Ureter (tissue), 1 donor: ENCODE measurements at places on chromosomes 5 and 9.

DNA sequence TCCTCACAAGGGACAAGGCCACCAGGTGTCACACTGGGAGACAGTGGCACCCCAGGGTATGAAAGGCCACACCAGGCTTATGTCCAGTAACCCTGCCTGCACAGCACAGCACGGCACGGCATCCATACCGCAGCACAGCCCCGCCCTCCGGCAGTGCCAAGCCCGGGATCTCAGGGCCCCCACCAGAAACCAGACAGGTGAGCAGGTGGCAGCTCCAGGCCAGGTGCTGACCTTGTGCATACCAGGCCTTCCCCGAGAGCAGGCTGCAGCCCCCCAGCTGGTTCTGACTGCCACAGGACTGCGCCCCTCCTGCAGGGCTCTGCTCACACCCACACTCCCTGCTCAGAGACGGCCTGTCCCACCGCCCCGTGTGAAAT lies 56.5 kb downstream of the ADAMTS2 start:
- DNase-seq: no peak

DNA sequence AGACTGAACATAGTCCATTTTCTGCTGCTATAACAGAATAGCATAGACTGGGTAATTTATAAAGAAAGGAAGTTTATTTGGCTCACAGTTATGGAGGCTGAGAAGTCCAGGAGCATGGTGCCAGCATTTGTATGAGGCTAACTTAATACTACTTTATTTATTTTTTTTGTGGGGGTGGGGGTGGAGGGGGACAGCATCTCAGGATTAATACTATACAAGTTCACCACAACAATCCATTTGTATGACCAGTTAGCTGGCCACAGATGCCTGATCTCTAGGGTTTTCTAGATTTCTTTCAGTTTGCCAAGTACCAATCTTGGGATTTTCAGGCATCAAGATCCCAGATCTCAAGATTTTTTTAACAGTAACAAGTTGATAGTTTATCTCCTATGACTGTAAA lies 20.3 kb downstream of the ANGPTL2 start:
- no peak for DNase-seq

- no peak for DNase-seq
Measured at GRCh38 chr9:114847492-114848417, 41.9 kb upstream of the TNFSF15 start.

DNA sequence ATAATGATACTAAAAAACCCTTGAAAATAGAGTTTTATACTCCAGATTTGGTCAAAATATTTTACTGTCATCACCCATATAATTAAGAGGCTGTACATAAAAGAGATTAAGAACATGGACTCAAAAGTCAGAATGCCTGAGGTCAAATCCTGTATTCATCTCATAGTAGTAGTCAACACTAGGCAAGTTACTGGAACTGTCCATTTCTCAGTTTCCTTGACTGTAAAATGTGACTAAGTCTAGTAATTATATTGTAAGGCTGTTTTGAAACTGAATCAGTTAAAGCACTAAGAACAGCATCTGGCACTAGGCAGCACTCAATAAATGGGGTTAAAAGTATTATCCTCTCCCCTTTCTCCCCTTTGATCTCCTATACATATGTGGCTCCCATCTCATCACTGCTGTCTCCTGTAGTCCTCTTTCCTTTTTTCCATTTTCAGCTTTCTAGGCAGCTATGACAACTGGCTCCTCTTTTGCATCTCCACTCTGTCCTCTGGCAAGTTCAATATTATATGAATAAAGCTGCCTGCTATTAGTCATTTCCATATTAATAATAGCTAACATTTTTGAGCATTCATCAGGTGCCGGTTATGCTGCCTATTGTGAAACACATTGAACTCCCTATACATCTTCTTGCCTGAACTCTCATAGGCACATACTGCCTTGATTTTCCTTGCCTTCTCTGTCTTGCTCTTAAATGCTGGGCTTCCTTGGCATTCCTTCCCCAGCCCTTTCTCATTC lies 185.8 kb upstream of the NREP start:
- DNase-seq: no peak

DNA sequence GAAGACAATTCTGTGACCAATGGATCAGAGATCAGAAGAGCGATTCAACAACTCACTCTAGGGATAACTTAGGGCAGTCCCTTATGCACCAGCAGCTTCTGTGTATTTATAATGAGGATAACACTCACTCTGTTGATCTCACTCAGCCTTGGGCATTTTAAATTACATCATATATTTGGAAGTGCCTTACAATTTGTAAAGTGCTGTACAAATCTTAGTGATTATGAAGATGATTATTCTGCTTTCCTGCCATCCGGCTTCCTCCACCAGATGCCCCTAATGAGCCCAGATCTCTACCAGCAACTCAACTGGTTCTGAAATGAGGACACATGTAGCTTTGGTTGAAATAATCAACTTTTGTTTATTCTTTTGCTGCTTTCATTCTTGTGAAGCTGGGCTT lies 105.3 kb downstream of the PCSK1 start:
- DNase-seq: no peak

DNA sequence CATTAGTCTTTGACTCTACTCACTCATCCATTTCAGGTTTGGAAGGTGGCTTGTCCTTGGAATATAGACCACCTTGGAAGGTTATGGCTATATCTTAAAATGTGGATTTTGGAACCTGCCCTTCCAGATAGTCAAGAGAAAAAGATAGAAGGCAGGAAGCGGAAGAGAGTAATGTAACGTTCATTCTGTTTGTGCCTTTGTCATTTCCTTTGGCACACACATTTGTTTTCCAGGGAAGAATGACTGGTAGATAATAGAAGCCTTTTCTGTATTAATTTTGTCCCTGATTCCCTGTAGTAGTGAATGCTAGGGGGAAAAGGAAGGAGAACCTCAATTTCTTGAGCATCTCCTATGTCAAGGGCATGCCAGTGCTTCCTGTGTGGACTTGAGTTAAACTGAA lies 54.7 kb downstream of the PPIC start:
- DNase-seq: no peak

- DNase-seq: no peak
Measured at GRCh38 chr9:77829420-77829819, 181.3 kb upstream of the GNA14 start.
